OCI-M1 (cell line): ENCODE measurements at places on chromosomes 6 and 20.

GRCh38 chr6:10890151-10890550, 3.3 kb downstream of the SYCP2L start:
- peak; percentile 49 for DNase-seq

DNA sequence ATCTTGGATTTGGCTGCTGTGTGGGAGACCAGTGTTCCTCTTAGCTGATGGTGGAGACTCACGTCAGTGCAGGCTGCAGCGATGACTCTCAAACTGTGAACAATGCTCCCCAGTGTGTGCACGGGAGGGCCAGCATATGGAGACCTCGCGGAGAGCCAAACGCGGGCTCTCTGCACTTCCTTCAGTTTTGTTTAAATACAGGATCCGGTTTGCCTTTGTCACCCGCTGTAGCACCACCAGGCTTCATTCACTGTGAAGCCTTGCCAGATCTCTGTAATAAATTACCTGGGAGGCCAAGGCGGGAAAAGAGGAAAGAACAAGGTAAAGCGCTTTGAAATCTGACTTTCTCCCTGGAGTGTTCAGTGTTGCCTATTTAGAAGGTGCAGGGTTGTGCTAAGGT, 30.7 kb upstream of the TMEM14A start:
- DNase-seq, result no peak

- no peak for DNase-seq
Measured at GRCh38 chr20:46108435-46108841, 9.7 kb upstream of the CD40 start.

DNA sequence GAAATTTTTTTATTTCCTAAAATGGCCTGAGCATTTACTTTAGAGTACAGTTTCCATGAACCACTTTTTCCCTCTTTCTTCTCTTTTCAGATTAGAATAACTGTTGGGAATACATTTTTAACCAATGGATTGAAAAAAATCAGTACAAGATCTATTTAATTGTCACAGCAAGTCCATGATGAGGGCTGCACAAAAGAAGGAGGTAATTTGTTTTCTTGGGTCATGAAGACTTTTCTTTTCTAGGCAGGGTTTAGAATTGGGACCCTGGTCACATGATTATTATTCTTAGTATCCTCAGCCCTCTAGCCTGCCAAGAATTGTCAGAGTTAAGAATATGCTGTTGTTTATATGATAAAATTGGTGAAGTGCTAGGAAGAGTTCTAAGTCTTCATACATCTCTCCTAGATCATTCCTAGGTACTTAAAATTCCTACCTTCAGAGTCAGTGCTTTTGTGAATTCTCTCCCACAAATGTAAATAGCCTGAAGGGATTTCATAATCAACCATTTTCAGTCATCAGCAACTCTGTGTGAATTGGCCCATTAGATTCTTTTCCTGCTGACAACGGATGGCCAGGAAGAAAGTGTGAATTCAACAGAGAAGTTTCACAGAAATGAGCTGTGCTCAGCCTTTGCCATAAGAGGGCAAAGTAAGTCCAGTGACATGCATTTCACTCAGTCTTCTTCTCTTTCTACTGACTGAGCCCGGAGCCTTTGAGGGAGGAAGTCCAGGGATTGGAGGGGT, 32.4 kb upstream of the TPBG start:
- DNase-seq, result peak; percentile 26
